ENCODE measurements at places on chromosomes 5 and 9.
A peak's percentile ranks its signal among the peaks of the same experiment; 100 is the strongest.

DNA sequence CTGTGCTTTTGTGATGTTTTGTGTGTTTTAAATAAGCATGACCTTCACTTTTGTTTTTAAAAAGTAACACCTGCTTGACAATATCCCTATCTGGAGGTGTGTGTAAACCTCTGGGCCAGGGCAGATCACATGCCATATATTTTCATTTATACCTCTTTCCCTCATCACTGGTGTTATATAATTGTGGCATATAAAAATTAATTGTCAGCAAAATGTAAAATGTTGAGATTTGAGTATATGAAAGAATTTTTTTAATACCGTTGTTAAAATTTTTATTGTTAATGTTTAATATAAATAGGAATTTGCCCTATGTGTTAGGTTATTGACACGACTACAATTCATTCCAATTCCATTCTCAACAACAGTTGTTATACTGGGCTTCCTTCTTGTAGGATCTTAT lies 6.5 kb downstream of the CDH12 start:
- DNase-seq: no peak

- no peak for DNase-seq
Measured at GRCh38 chr9:27108981-27109541, at the start of gene TEK. TSS of gene TEK (plus strand) at chr9:27109225. CDS start at chr9:27109591, 366 bp downstream.

DNA sequence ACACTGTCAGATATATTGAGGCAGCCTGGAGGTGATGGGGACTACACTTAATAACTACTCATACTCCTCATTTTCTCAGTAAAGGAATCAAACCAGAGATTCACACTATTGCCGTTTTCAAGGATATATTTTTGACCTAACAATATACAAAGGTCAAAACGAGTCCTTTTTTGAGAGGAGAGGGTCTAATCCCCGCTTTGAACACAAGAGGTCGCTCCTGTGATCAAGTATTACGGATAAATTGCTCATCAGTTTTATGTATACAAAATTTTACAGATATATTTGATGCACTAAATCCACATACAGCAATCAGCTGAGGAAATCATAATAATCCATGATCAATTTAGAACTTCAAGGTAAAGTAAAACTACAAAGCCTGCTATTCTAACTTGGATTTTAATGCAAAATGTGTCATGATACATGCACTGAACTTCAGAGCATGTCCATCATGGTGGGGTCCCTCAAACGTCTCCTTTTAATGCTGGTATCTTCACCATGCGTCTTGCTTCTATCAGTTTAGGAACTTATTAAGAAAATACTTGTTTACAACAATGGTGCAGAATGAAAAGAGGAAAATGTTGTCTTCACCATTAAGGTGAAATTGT lies 2.5 kb upstream of the ISL1 start:
- DNase-seq: peak; percentile 12

DNA sequence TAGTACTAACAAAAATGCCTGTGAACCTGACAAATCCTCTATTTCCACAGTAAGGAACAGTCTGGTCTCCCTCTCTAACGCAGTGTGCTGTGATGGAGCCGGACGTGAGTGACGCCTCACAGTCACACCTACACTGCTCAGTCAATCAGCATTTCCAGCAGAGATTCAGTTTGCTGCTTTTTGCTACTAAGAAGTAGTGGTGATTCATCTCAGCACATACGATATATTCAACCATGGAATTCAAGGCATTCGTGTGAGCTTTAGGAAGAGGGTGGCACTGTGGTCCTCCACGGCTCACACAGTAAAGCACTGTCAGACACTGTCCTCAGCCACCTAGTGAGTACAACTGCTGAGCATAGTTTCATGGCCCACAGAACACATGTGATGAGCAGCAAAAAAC lies 70.9 kb downstream of the SETX start:
- DNase-seq: no peak

- no peak for DNase-seq
Measured at GRCh38 chr9:10052181-10052580, 560.6 kb downstream of the PTPRD start.

GRCh38 chr9:91803151-91803940 lies 146.7 kb downstream of the ROR2 start:
- no peak for DNase-seq

DNA sequence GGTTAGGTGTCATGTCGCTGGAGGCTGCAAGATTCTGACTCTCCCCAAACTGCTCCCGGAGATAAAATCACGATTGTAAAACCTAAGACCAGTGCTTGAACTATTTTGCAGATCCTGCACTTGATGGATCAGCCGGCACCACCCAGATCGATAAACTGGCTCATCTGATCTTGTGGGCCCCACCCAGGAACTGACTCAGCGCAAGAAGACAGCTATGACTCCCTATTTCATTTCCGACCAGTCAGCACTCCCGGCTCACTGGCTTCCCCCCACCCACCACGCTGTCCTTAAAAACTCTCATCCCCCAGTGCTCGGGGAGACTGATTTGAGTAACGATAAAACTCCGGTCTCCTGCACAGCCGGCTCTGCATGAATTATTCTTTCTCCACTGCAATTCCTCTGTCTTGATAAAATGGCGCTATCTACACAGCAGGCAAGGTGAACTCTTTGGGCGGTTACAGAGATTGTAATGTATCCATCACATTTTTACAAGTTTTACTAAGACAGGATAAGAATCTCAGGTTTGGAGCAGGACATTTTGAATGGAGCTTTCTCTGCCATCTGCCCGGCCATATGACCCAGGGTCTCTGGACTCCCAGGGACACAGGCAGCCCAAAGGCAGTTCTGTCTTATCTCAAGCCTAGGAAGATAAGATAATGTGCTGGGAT lies 10.6 kb upstream of the PPP1R26 start:
- DNase-seq: no peak

GRCh38 chr5:96332535-96333366 lies 100.3 kb downstream of the PCSK1 start:
- DNase-seq: no peak

DNA sequence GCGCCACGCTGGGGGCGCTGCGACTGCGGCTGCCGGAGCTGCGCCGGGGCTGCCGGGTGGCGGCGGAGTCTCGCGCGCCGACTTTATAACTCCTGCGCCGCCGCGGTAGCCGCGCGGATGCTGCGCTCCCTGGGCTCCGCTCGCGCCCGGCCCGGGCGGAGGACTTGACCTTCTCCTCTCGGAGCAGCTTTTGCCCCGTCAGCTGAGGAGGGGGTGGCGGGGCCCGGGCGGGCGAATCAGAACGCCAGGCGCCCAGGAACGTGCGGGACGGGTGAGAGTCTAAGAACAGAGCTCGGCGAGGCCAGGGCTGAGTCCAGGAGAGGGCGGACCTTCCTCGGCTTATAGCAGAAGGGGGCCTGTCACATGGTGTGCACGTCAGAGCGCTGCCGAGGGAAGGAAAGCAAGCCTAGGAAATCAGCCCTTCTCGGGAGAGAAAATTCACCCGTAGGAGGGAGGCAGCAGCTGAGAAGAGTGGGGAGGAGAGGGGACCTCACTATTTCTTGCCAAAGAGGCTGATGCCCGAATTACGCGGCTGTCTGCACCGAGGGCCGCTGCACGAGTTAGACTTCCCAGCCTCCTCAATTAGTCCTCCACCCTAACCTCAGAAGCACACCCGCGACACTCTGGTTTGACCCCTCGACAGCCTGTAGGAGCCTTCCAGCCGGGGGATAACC lies at the start of gene FOXD1:
FOXD1 (minus strand) TSS at position 315 of the 674 bp plus-strand sequence. CDS start 415 bp downstream, outside the sequence.
- DNase-seq: peak; percentile 93

DNA sequence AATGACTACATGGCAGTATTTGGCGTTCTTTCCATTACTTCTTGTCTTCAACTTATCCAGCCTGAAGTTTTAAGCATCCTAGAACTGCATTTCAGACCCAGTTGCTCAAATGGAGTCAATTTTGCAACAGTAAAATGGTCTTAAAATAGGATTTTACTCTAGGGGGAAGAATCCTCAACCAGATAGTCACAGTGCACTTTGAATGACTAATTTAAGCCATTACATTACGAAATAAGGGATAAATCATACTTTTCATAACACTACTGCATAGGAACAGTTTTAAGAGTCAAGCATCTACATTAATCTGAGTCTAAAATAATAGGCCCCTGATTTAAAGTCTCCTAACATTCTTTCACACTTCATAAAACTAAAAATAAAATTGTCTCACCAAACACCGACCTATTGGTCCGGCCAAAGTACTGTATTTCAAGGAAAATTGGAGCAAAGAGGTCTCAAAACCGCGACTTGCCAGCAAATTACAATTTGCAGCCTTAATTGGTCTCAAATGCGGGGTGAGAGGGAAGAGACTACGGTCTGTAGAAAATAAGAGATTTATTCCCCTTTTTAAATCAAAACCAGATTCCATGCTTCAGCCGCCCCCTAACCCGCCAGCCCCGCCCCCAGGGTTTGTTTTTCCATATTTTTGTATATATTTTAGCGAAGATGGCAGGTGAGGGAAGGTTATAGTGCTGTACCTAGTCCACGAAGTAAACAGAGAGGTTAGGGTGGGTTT lies 1.2 kb upstream of the SMARCA2 start:
- no peak for DNase-seq

DNA sequence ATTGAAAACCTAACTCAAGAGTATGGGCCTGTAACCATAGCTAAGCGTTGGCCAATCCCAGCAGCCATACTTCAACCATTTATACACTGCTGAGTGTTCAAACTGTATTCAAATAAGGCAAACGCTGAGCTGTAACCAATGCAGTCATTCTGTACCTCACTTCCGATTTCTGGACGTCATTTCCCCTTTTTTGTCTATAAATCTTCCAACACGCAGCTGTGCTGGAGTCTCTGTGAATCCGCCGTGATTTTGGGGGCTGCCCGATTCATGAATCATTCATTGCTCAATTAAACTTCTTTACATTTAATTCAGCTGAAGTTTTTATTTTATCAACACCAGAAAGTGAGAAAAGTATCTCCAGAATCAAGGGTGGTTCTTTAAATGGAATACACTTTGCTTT lies 31.7 kb downstream of the MTX3 start:
- no peak for DNase-seq

- no peak for DNase-seq
Measured at GRCh38 chr9:111064160-111064837, 26.0 kb upstream of the LPAR1 start.

DNA sequence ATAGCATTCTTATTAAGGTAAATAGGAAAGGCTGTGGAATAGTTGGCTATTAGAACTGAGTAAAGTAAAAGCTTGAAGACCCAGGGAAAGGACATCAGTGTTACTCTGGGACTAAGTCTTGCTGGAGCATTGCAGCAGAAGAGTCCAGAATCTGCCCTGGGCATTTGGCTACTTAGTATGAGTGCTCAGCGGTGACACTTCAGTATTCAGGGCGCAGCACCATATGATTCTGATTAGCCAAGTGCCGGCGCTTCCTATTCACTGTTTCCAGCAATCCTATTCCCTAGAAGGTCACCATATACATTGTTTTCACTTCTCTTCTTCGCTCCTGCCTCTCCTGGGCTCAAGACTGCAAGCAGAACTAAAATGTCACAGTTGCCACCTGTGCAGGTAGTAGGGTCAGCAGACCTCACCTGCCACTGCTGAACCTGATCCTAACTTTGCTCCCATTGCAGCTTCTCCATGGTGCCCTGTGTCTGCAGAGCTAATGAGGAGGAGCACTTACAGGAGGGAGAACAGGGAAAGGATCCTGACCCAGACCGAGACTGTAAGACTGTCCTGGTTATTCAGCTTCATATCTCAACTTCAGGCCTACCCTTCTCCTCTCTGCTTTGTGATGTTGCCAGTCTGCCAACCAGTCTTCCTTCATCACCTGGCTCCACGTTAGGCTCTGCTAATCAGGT lies 313.6 kb upstream of the PIK3R1 start:
- no peak for DNase-seq
